ENCODE measurements at places on chromosomes 7 and 10.

DNA sequence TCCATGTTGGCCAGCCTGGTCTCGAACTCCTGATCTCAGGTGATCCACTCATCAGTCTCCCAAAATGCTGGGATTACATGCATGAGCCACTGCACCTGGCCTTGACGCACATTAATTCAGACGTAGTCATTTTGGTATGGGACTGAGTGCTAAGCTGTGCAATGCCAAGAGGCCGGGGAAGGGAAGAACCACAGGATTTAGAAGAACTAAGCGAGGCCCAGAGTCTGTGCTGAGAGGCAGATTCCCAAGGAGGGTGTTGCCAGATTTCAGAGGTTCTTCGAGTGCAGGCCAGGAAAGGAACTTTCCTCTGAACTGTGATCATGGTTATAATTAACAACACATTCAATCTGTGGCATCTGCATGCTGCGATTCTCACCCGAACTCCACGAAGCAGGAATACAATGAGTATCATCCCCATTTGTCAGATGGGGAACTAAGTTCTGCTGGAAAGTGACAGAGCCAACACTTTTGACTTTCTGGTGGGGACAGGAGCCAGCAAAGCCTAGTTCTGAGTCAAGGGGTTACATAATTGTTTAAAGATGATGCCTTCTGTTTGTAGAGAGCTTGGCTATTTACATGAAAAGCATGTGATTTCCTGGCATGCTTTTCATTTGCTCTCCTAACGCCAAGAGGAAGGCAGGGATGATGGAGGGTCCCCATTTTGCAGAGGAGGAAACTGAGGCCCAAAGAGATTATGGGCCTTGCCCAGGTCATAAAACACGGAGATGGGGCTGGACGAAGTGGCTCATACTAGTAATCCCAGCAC is 6.2 kb upstream of the ZAN start:
- ATAC-seq = no peak

GRCh38 chr7:126843336-126843735 is 409.4 kb downstream of the GRM8 start:
- no peak for ATAC-seq

- peak; percentile 55 for ATAC-seq
Observed at GRCh38 chr10:33009244-33010131, 51.5 kb upstream of the ITGB1 start.

DNA sequence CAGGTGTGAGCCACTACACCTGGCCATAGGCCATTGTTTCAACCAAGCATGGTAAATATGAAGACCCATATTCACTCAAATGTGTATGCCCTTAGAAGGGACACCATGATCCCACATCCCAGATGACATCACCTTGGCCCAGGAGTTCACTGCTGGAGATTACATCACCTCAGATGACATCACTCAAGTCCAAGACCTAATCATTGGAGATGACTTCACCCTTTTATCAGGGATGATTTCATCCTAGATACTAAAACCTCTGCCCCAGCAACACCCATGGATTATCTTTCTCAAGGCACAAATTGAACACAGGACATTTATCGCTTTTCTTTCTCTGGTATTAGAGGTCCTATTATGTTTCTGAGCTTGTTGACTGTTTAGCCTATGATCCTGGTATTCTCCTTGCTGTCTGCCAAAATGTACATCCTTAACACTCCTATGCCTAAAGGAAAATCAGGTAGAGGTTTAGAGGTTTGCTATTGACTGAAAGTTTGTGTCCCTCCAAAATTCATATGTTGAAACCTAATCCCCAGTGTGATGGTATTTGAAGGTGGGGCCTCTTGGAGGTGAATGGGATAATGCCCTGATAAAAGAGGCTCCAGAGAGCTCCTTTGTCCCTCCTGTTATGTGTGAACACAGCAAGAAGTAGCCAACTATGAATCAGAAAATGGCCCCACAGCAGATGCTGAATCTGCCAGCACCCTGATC is 9.8 kb upstream of the CYP2C18 start:
- no peak for ATAC-seq

DNA sequence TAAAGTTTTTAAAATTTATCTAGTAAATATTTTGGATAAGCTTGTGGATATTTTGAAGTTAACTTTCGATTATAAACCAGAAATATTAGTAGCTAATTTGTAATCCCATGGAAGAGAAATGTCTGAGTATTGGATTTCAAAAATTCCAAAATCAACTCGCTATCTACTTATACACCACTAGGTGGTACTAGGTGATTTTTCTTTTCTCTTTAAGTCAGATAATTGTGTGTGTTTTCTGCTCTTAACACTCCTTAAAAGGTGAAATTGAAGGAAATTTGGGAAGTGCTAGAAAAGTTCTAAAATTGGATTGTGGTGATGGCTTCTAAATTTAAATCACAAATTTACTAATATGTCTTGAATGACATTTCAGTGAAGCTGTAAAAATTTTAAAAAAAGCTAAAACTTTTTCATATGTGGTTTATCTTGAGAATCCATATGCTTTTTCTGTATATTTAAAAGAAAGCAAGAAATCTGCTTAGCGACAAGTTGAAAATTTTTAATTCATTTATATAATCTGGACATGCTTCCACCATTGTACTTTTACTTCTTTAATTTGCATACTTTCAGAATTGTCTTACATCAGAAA is 90.2 kb downstream of the IPMK start:
- no peak for ATAC-seq

DNA sequence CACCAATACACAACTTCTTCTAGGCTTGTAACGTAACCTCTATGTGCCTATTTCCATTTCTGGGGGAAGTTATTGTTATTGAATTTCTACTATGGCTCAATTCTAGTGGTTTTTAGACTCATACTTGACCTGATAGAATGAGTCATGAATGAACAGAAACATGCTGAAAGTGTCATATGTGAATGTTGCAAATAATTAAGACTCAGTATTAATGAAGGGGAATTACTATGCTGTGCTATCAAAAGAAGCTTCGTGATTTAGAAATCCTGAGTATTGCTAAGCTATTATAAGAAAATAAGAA is 135.1 kb upstream of the ZWINT start:
- ATAC-seq = no peak

- ATAC-seq = no peak
Observed at GRCh38 chr10:86225103-86225782, 141.4 kb downstream of the GRID1 start.

DNA sequence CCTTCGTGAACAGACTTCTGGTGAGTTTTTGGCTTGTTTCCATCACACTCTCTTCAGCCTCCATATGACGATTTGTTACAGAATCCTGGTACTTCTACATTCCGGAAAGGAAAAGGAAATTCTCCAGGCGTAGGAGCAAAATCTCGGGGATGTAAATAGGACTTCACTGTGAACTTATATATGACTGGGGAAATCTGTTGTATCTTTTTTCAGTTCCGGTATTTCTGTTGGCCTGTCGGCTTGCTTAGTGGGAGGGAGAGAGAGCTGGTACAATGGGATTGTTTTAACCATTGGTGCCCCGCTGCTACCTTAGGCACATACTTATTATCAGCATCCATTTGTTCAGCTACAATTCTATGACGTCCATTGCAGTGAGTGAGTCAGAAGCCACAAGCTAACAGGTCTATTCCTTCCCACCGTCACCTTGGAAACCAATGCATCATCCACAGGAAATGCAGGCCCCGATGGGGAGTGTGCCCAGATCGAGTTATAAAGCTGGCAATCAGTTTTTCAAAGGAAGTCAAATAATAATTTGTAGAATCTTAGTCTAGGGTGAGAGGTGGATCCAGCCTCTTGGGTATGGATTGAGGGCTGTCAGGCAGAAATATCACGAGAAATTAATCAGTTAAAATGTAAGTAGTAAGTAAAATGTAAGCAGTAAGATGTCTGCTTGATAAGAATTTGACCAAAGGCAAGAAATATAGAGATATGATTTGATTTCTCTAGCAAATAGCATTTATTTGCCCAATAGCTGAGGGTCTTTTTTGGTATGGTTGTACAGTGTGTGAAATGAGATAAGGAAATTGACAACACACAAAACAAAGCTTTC is 92.0 kb upstream of the MKLN1 start:
- peak; percentile 86 for ATAC-seq

- ATAC-seq = no peak
Observed at GRCh38 chr7:124652237-124652636, 113.4 kb downstream of the GPR37 start.

- no peak for ATAC-seq
Observed at GRCh38 chr7:131591687-131592319, 35.4 kb upstream of the PODXL start.

DNA sequence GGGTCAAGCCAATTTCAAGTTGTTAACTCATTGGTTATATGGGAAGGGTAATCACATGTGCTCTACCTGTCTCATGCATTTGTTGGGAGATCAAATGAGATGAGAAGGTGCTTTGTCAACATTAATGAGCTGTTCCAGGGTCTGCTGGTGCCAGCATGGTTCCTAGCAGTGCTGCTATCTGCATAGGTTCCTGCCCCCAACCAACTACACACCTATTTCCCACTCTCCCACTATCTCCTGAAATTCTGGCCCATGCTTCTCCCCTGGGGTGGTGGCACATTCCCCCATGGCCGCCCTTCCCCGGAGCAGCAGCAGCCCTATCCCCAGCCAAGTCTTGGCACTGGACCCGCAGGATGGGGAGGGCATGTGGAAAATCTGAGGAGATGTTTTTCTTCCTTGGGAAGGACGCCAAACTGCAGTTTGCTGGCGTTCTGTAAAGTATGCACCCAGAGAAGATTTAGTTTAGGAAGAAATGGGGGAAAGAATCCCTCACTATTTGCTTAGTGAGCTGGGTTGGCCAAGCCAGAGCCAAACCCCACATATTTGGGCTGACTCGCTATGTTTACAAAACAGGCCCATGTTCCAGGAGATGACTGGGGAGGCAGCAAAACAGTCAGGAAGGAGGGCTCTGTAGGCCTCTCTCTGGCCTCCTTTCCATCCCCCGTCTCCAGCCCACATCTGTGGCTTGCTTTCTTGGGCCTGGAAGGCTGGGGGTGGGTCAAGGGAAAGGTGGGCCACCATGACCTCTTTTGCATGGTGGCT is 42.5 kb downstream of the PPP1R3C start:
- no peak for ATAC-seq

GRCh38 chr10:89022734-89023133 is 32.1 kb downstream of the FAS start:
- no peak for ATAC-seq

DNA sequence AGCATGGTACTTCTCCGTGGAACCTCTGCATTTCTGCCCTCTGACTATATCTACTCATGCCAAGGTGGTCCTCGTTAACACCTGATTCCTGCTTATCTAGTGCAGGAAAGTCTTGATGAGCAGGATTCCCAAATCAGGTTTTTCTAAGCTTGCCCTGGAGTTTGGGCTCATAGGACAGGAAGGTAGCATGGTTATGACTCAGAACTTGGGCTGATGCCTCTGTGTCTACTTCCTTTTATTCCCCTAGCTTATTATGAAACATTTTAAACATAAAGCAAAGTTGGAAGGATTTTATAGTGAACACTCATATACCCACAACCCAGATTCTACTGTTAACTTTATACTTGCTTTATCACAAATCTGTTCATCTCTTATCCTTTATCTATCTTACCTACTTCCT is 5.6 kb downstream of the SUFU start:
- no peak for ATAC-seq
